Activated CD4-positive, alpha-beta T cell treated with anti-CD3 and anti-CD28 coated beads for 1 hour (primary cell): ENCODE measurements at places on chromosomes 6 and 20.
A peak's percentile ranks its signal among the peaks of the same experiment; 100 is the strongest.

- peak; percentile 65 for DNase-seq
These were observed 1.3 kb downstream of the C20orf144 start for GRCh38 chr20:33663161-33664084.

- no peak for DNase-seq
These were observed 8.8 kb downstream of the SLC9A8 start for GRCh38 chr20:49821381-49821780.

DNA sequence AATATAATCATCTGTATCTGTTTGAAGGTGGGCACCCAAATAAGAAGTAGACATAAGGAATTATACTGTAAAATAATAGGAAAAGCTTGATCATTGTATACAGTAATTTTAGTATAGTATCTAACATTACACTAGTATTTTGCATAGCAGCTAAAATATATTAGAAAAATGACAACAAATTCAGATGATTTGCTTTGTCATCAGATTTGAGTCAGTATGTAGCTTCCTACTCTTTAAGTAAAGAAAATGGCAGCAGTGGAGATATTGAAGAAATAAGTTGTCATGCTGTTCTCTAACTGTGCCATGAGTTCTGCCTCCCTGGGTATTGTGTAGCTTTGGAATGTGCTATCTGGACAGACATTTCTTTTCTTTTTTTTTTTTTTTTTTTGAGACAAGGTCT lies 74.4 kb downstream of the TIAM2 start:
- no peak for DNase-seq

- no peak for DNase-seq
These were observed 36.3 kb upstream of the TGM2 start for GRCh38 chr20:38201356-38201755.

DNA sequence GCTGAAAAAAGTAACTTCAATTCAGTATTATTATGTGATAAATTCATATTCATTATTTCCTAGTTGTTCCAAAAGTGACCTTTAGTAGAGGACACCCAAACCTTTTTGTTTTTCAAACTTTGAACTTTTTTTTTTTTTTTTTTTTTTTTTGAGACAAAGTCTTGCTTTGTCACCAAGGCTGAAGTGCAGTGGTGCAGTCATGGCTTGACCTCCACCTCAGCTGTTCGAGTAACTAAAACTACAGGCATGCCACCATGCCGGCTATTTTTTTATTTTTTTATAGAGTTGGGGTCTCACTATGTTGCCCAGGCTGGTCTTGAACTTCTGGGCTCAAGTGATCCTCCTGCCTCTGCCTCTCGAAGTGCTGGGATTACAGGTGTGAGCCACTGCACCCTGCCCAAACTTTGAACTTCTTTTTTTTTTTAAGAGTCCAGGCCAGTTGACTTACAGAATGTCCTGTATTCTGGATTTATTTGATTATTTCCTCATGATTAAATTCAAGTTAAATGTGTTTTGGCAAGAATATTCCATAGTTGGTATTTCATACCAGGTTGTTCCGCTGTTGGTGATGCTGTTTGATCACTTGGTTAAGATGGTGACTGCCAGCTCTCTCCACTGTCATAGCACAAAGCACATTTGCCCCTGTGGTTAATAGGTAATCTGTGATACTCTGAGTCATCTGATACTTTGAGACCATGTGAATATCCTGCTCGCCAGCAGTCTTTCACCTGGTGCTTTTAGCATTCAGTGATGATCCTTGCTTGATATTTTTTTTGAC lies 48.0 kb downstream of the VAPB start:
- no peak for DNase-seq

DNA sequence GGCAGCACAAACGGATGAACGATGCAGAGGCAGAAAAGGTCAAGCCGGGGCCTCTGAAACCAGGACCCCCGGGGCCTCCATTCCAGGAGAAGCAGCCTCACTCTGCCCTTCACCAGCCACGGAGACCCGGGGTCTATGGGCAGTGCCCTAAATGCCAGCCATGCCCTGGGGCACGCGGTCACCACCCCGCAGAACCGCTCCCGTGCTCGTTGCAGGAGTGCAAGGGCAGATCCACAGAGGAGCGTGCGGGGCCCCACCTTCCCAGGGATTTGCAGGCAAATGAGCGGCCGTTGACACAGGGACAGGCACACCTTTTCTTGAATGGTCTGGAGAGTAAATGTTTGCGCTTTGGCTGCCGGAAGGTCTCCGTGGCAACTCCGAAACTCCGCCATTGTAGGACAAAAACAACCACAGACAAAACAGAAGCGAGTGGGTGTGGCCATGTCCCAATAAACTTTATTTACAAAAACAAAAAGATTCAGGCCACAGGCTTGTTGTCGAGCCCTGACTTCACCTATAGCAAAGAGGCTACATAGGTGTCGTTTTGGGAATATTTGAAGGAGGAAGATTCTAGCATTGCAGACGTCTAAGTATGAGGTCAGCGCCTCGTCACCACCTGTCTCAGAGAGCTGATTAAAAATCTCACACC lies 163.3 kb downstream of the TAF4 start:
- no peak for DNase-seq

- no peak for DNase-seq
These were observed 370.3 kb downstream of the CD109 start for GRCh38 chr6:74066168-74066871.

- no peak for DNase-seq
These were observed at the start of gene TBX18 for GRCh38 chr6:84764332-84765049. TBX18 (minus strand) TSS chr6:84764598; CDS start chr6:84764181, 417 bp downstream.
